ENCODE measurements at places on chromosomes 13 and 19. TPM values are rescaled to one million over a fixed set of nuclear protein-coding genes. Genes with fewer than 3 reads are reported as not detected.

DNA sequence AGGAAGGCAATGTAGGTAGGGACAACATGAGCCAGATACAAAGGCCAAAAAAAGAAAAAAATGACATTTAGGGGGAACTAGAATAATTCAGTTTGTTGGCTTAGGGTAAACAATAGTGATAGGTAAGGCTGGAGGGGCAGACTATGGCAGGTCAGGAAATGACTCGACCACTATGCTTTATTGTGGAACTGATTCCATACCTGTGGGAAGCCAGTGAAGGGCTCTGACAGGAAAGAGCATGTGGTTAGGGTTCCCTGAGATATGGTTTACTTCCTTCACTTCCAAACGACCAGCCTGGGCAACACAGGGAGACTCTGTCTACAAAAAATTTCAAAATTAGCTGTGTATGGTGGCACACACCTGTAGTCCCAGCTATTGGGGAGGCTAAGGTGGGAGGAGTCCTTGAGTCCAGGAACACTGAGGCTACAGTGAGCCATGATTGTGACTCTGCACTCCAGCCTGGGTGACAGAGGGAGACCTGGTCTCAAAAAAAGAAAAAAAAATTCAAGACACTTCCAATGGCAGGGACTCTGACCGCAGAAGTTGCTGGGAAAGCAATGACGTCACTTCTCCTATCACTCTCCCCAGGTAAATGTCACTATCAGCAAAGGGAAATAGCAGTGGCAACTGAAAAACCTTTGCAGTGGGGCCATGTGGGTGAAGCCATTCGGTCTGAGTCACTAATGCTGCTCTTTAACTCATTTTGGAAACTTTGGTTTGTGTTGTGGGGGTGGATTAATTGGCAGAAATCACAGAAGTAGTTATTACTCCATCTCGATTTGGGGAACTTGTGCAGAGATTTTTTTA lies 192.8 kb upstream of the TSC22D1 start:
- no peaks in the 10 kb centered on the region for H3K36me3 ChIP-seq
- no peaks in the 10 kb centered on the region for H3K27me3 ChIP-seq
- no peak overlapping the region for H3K4me3 ChIP-seq
- DNase-seq = no peak
- H3K4me1 ChIP-seq = peaks cover 17% of the 10 kb centered on the region

The ERICH4 gene
- total RNA-seq = not detected

The REEP6 gene
- total RNA-seq = 4.8 TPM

The TMIGD2 gene
- total RNA-seq = 0.19 TPM

GRCh38 chr13:103656311-103656710 lies 590.1 kb upstream of the SLC10A2 start:
- peaks cover 16% of the 10 kb centered on the region for H3K4me1 ChIP-seq
- no peaks in the 10 kb centered on the region for H3K27me3 ChIP-seq
- DNase-seq = no peak
- no peak overlapping the region for H3K27ac ChIP-seq

DNA sequence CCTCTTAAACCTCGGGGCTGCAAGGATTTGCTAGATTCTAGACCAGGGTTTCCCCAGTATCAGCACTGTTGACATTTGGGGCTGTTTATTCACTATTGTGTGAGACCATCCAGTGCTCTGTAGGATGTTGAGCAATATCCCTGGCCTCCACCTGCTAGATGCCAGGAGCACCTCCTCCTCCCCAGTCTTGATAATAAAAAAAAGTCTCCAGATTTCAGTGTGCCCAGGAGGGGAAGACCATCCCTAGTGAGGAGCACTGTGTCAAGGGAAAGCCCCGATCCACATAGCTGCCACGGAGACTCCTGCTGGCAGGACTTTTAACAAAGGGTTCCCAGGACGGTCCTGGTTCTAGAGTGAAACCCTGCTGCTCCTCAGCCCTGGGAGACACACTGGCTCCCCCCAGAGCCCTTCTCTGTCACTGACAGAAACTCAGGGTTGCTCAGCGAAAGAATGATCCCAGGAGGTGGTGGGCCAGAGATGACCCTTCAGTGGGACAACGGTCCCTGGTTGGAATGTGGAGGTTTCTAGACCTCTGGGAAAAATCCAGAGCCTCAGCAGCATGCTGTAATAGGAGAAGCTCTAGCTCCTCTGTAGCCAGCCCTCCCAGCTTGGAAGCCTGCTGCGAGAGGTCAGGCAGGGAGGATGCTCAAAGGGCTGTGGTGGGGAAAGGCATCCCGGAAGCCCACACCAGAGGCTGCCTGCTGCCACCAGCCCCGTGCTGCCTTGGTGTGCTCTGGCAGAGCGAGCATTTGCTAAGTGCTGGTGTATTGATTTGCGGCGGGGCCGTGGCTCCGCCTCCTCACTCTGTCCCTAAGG lies 20.3 kb downstream of the LYL1 start:
- H3K27ac ChIP-seq = no peak overlapping the region
- H3K36me3 ChIP-seq = no peaks in the 10 kb centered on the region
- peaks cover 43% of the 10 kb centered on the region for H3K4me1 ChIP-seq
- peaks cover 11% of the 10 kb centered on the region for H3K27me3 ChIP-seq
- DNase-seq = peak; percentile 74

DNA sequence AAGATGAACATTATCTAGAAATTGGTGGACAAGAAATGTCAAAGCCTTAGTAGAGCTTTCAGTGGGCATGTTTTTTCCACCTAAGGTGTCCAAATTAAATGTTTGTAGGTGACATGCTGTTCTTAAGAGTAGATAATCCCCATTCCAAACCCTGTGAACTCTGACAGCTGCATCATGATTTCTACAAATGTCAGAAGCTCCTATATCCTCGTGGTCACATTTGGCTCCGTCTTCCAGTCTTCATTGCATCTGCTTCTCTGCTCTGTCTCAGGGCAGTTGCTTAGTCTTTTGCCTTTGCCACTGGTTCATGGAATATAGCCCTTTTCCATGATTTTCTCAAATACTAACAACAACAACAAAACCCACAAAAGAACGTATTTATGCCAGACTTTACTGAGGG lies 234.5 kb downstream of the DLEU7 start:
- no peak overlapping the region for H3K4me3 ChIP-seq
- H3K27me3 ChIP-seq = no peaks in the 10 kb centered on the region
- H3K27ac ChIP-seq = no peak overlapping the region
- no peaks in the 10 kb centered on the region for H3K36me3 ChIP-seq

- H3K36me3 ChIP-seq = no peaks in the 10 kb centered on the region
- no peaks in the 10 kb centered on the region for H3K4me1 ChIP-seq
- H3K4me3 ChIP-seq = no peak overlapping the region
- DNase-seq = no peak
These were observed 97.2 kb downstream of the COL4A2 start for GRCh38 chr13:110404321-110404720.

GRCh38 chr13:50512474-50513299 lies 330.8 kb downstream of the DLEU7 start:
- DNase-seq = peak; percentile 28
- H3K36me3 ChIP-seq = no peaks in the 10 kb centered on the region
- H3K27me3 ChIP-seq = no peaks in the 10 kb centered on the region
- peaks cover 25% of the 10 kb centered on the region for H3K4me1 ChIP-seq
- no peak overlapping the region for H3K4me3 ChIP-seq

DNA sequence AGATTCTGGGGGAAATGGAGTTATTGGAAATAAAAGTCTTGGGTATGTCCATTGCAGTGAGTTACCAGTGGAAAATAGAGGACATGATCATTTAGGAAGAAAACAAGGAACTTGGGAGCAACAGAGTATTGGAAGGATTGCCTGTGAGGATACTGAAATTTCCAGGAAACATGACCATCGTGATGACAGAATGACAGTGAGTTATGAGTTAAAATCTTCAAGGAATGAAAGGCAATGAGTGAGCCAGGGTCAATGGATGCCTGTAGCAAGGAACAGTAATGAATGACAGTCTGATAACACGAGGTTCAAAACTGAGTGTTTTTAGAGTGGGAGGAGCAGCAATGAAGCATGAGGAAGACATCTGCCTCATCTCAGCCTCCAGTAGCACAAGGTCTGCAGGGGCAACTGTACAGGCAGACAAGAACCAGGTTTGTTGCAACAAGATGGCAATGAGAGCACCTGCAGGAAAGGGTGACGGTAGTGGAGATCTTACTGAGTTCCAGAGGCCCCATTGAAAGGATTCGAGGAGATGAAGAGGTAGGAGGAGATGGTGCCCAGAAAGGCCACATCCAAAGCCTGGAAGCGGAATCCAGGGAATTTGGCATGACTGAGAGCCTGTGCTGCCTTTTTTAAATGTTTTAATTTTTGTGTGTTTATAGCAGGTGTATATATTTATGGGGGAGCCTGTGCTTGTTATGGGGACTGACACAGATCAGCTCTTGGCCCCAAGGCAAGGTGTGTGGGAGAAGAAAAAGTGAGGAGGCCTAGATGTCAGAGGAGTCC lies 43.9 kb downstream of the N4BP2L1 start:
- no peaks in the 10 kb centered on the region for H3K36me3 ChIP-seq
- H3K4me1 ChIP-seq = no peaks in the 10 kb centered on the region
- H3K27me3 ChIP-seq = no peaks in the 10 kb centered on the region

GRCh38 chr13:49840266-49840665 lies 47.8 kb upstream of the KPNA3 start:
- no peaks in the 10 kb centered on the region for H3K36me3 ChIP-seq
- no peak overlapping the region for H3K4me3 ChIP-seq
- H3K4me1 ChIP-seq = peaks cover 20% of the 10 kb centered on the region
- DNase-seq = no peak
- no peak overlapping the region for H3K27ac ChIP-seq
- no peaks in the 10 kb centered on the region for H3K27me3 ChIP-seq

- DNase-seq = peak; percentile 80
- no peak within 1 kb of the TSS for H3K27ac ChIP-seq
- H3K4me1 ChIP-seq = peaks cover 17% of the 10 kb centered on the region
These were observed at the start of gene PALM for GRCh38 chr19:708154-709143. PALM (plus strand) TSS chr19:708935; CDS start chr19:709147, 212 bp downstream.

DNA sequence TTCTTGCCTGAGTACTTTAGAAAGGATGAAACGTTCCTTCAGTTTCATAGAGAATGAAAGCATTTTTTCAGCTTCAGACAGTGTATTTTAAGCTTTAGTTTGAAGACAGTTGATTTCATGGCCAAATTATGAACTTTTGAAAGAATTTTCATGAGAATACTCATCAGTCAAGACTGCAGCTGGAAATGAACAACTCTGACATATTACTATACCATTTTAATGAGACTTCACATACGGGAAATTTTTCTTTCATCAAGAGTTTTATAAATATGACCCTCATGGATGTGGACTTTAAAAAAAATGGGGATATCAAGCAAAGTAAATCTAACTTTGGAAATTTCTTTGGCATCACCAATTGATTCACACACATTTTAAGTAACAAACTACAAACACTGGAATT lies 6.4 kb downstream of the LATS2 start:
- H3K27ac ChIP-seq = no peak overlapping the region
- no peak for DNase-seq
- H3K4me3 ChIP-seq = no peak overlapping the region
- H3K36me3 ChIP-seq = no peaks in the 10 kb centered on the region
- no peaks in the 10 kb centered on the region for H3K27me3 ChIP-seq

The OR4F17 gene
- total RNA-seq = not detected

- peaks cover 13% of the 10 kb centered on the region for H3K4me1 ChIP-seq
- DNase-seq = peak; percentile 89
- no peaks in the 10 kb centered on the region for H3K36me3 ChIP-seq
- H3K27me3 ChIP-seq = no peaks in the 10 kb centered on the region
- no peak overlapping the region for H3K27ac ChIP-seq
These were observed 6.7 kb upstream of the JUND start for GRCh38 chr19:18287836-18288772.

DNA sequence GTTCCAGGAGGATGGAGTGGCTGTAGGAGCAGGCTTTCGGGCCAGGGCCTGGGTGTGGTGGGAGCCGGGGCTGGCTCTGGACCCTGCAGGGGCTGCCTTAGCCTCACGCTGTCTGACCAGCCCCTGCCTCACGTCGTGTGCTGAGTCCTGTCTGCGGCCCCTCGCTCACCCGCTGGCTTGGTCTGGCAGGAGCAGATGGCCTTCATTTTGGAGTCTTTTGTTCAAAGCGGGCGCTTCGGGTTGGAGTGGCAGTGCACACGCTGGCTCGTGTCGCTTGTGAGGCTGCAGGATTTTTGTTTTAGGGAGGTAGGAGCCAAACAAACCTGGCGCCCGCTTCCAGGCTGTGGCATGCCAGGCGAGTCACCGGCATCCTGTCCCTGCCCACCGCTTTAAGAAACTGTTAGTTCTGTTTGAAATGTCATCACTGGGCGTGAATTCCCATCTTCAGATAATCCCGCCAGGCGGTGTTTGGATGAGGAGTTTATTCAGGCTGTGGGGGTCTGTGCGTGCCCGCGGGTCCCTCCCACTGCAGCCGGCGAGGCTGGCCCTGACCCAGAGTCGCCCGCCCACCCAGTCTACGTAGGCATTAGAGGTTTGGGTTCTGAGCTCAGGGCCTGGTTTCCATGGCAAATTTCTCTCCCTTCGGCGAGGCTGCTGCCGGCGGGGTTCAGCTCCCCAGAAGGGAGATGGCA lies 89.8 kb downstream of the KDM4B start:
- H3K4me1 ChIP-seq = peaks cover 25% of the 10 kb centered on the region
- peaks cover 3% of the 10 kb centered on the region for H3K36me3 ChIP-seq
- DNase-seq = no peak
- no peaks in the 10 kb centered on the region for H3K27me3 ChIP-seq
- H3K4me3 ChIP-seq = no peak overlapping the region
- peak overlapping the region; percentile 7 for H3K27ac ChIP-seq

DNA sequence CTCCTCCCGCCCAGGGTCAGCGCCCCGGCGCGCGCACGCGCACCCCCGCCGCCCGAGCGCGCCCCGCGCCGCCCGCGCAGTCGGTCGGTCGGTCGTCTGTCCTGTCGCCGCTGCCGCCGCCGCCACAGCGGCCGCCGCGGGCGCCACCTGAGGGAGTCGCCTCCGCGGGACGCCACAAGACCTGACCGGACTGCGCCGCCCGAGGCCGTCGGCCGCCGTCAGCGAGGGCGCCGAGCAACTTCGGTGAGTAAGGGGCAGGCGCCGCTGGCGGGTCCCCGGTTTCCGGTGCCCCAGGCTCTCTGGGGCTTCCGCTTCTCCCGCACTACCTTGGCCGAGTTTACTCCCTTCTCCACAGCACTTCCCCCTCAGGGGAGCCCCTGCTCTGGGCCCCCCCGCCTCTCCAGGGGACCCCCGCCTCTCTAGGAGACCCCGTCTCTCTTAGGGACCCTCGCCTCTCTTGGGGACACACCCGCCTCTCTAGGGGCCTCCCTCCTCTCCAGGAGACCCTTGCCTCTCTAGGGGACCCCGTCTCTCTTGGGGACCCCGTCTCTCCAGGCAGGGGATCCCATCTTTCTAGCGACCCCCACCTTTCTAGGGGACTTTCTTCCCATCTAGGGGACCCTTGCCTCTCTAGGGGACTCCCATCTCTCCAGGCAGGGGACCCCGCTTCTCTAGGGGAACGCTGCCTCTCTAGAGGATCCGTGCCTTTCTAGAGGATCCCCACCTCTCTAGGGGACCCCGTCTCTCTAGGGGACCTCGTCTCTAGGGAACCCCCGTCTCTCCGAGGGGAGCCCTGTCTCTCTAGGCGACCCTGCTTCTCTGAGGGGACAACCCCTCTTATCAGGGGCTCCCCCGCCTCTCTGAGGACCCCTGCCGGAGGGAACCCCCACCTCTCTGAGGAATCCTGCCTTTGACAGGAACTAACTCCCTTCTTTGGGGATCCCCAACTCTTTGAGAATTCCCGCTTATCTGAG lies 19.3 kb upstream of the GATAD2A start:
- H3K36me3 ChIP-seq = no peaks in the 10 kb centered on the region
- no peak for DNase-seq
- peak overlapping the region; percentile 84 for H3K27ac ChIP-seq
- H3K4me1 ChIP-seq = peaks cover 6% of the 10 kb centered on the region
- H3K4me3 ChIP-seq = peak overlapping the region; percentile 80

The CLEC17A gene
- total RNA-seq = 0.31 TPM
